ENCODE measurements at places on chromosomes 1 and 21.

- no peak for DNase-seq
Measured at GRCh38 chr1:229192853-229193252, 78.1 kb upstream of the RAB4A start.

GRCh38 chr1:23564529-23565122 is 5.3 kb upstream of the ID3 start:
- DNase-seq, result no peak

GRCh38 chr1:162488219-162488618 is 9.4 kb upstream of the UHMK1 start:
- no peak for DNase-seq

GRCh38 chr1:156804026-156804425 is 12.6 kb downstream of the SH2D2A start:
- DNase-seq, result no peak

DNA sequence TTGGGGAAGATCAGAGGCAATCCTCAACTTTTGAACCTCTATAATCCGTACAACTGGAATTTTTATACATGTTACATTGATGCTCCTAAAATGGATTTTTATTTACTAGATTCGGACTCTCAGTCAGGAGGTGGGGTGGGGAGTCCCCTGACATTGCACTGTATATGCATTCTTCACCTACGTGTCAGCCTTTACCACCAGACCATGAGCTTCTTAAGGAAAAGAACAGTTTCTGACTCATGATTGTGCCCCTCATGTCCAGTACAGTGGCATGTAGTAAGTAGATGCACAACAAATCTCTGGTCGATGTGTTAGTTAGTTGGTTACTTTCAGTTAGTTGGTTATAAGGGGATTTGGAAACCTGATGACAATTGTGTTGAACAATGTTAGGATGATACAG is 15.4 kb downstream of the LPAR3 start:
- DNase-seq, result no peak

GRCh38 chr1:77829851-77830250 is 50.4 kb downstream of the MIGA1 start:
- no peak for DNase-seq

DNA sequence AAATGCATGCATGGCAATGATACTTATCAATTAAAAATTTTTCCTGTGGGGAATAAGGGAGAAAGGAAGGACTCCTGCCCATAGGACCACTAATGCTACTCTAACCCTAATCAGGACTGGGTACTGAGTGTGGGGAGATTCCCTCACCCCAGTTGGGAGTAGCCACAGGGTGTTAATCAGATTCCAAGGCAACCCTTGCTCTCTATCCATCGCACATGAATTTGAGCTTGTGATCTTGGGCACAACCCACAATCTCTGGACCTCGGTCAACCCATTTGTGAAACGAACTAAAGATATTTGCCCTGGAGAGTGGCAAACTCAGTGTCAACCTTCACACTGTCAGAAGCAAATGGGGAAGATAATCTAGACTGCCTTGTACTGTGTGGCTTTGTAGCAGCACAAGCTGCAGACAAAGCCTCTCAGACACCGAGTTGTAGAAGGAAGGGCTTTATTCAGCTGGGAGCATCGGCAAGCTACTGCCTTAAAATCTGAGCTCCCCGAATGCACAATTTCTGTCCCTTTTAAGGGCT is 69.5 kb downstream of the SERINC2 start:
- DNase-seq, result no peak

- no peak for DNase-seq
Measured at GRCh38 chr1:165639821-165640623, 9.0 kb downstream of the MGST3 start.

GRCh38 chr1:48492392-48492791 is 20.4 kb upstream of the SPATA6 start:
- DNase-seq, result no peak

- DNase-seq, result no peak
Measured at GRCh38 chr21:37659874-37660273, 256.4 kb downstream of the KCNJ6 start.

- DNase-seq, result no peak
Measured at GRCh38 chr1:231844986-231845502, 218.5 kb downstream of the DISC1 start.

DNA sequence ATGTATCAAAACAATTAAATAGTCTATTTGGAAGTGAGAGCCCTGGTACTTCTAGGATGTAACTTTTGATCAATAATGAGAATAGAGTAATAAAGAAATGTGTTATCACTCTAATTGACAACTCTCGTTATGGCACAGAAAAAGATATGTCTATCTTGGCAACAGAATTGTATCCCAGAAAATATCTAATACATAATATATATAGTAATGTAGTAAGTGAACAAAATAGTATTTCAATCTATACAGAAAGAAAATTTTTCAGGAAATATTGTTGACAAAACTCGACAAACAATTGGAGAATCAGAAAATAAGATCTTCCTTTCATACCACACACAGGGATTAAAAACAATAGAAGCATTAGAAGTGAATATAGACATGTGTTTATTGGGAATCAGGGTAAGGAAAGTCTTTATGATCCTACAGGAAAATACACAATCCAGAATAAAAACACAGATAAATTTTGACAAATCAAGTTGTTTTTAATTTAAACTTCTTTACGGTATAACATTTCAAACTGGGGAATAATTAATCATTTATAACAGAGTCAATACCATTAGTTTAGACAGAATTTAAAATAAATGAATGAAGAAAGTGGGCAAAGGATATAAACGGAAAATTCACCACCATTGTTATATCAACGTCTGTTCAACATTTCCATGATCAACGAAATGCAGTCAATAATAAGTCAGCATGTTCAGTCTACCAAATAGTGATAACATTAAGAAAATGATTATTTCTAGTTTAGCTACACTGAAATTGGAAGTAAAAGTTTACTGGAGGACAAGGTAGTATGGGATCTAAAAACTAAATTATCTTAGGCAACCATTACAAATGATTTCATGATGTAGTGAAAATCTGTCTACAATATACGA is 1526.5 kb upstream of the TPTE start:
- DNase-seq, result no peak

GRCh38 chr1:154546264-154547063 is 12.0 kb downstream of the UBE2Q1 start:
- peak; percentile 32 for DNase-seq

- DNase-seq, result no peak
Measured at GRCh38 chr1:209854196-209854595, 26.4 kb downstream of the UTP25 start.

- no peak for DNase-seq
Measured at GRCh38 chr1:70168283-70168682, 37.1 kb downstream of the LRRC40 start.

All from stimulated activated naive CD4-positive, alpha-beta T cell treated with Interleukin-2 at 50 U/mL for 16 hours (primary cell).